Ovary (tissue), 10 donors: ENCODE measurements at places on chromosomes 13 and 19. TPM values are rescaled to one million over a fixed set of nuclear protein-coding genes. Genes with fewer than 3 reads are reported as not detected.

Gene KCNN4
- 0.83 TPM for total RNA-seq

Gene MEIOSIN
- total RNA-seq: not detected

- DNase-seq: no peak
Observed at GRCh38 chr13:106238690-106239089, 296.8 kb downstream of the EFNB2 start.

DNA sequence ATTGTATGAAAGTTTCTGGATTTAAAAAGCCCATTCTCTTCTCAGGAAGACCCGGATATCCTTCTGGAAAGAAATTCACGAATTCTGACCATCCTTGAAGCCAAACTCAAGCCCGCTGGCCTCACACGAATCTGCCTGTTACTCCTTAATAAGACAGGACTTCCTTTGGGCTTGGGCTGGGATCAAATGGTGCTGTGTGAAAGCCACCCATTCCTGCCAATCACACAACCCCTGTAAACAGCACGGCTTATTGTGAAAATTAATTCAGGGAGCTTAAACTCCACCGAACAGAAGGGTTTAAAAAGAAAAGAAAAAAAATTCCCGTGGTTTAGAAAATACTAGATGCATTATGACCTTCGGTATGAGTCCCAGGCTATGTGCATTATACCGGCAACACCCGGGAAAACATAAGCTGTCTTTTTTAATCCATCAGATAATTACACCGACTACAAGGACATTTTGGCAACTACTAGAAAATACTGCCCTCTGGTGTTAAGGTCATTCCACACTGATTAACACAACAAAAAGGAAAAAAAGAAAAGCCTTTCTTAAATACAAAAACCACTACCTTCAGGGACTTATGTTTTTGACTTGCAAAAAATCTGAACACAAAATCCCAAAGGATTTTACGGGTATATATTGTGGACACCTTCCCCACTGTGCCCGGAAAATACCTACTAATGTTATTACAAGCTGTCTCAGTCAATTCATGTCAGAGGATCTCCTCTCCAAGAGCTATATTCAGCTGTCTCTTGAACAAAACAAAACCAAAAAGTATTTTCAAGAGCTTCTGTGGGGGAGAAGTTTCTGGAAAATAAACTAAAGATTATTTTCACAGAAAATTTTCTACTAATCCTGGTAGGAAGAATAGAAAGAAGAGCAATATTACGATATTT is 76.0 kb upstream of the LSM14A start:
- no peak for DNase-seq

GRCh38 chr13:76921516-76921915 is 26.8 kb upstream of the ACOD1 start:
- DNase-seq: no peak

DNA sequence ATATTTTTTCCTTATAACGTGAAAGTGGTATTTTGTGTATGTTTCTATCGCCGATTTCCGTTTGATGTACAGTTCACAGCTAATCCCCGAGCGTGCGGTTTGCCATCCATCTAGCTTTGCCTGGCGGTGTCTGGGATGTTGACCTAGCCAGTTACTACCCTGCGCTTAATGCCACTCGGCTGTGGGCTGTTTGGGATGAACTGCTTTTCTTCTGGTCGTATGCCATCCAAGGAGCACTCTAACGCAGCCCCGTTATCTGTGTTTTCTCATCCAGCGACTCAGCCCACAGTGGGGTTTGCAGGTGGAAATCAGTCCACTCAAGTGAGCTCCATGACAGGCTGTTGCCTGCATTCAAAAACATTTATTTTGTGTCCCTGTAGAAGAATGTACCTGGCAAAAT is 512.3 kb downstream of the MYO16 start:
- DNase-seq: no peak

GRCh38 chr13:39196965-39197646 is 158.8 kb downstream of the NHLRC3 start:
- no peak for DNase-seq

Gene VSTM1
- total RNA-seq: not detected

Gene CBY2
- total RNA-seq: not detected
